ENCODE measurements at places on chromosomes 2 and 18.

GRCh38 chr18:61261870-61262269 is 71.4 kb upstream of the CDH20 start:
- no peak for DNase-seq

DNA sequence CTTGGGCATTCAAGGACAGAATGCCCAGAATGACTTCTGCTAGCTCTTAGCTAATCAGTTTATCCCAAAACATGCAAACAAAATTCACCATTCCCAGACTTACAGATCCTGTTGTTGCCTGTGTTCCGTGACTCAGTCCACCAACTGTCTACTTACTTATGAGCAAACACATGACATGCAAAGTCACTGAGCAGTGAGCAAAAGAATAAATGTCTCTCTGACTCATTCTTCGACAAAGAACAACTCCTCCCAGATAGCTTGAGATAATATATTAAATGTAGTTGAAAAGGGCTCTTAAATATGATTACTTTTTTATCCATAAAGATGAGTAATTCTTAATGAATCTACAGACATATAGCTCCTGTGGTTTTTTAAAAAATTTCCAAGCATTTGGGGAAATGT is 9.0 kb upstream of the CREG2 start:
- DNase-seq, result peak; percentile 82

DNA sequence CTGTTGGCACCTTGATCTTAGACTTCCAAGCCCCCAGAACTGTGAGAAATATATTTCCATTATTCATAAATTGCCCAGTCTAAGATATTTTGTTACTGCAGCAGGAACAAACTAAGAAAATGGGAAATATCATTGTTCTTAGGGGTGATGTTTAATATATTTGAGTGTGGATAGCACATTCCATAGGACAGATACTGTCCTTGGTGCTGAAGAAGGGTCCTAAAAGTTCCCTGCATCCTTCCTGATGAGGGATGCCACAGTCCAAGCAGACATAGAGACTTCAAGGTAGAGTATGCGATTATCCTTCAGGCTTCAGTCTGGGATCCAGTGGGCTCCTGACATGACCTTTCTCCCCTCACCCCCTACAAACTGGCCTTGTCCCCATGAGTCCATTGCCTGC is 689.0 kb downstream of the TDRD15 start:
- DNase-seq, result no peak

GRCh38 chr18:32443033-32443705 is 27.5 kb downstream of the GAREM1 start:
- DNase-seq, result no peak

Data from RCC 7860 (cell line).